ENCODE measurements at places on chromosomes 7 and 10.

DNA sequence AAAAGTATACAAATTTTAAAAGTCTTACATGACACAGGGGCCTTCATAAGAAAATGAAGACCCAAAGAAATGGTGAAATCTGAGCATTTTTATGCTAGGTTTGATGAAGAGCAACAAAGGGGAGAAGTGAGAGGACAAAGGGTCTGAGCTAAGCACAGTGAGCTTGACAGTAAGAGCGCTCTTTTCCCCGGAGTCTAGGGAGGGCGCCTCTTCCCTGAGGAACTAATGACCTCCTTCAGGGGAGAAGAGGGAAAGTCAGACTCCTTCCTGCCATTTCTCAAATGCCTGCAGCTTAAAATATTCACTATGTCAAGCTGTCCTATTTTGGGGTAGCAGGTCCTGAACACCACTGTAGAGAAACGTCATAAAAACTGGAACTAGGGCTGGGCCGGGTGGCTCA is 18.1 kb upstream of the PAXIP1 start:
- no peak for DNase-seq

GRCh38 chr10:79298403-79299244 is 48.6 kb upstream of the PPIF start:
- peak; percentile 63 for DNase-seq

GRCh38 chr7:123727071-123727837 is 21.5 kb downstream of the WASL start:
- DNase-seq, result no peak

GRCh38 chr10:5965266-5965665 is 12.1 kb downstream of the IL15RA start:
- DNase-seq, result no peak

GRCh38 chr7:44114586-44115310 is 8.6 kb downstream of the POLD2 start:
- no peak for DNase-seq

DNA sequence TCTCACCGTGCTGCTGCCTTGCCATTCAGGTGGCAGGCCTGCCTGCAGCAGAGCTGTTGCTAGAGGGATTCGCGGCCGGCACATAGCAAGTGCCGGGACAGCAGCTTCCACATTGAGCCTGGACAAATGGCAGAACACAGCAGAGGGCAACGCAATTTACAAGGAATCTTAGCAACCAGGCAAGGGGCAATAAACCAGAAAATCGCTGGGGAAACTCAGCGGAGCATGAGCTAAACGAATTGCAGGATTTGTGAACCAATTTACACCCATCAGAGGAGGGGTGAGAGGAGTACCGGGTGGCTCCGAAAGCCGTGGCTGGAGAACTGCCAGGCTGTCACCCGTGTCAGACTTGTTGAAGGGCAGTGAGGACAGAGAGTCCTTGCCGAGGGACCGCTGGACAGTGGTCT is 58.6 kb upstream of the LOXL4 start:
- no peak for DNase-seq

- DNase-seq, result no peak
Observed at GRCh38 chr10:118827053-118827452, 72.3 kb upstream of the CACUL1 start.

DNA sequence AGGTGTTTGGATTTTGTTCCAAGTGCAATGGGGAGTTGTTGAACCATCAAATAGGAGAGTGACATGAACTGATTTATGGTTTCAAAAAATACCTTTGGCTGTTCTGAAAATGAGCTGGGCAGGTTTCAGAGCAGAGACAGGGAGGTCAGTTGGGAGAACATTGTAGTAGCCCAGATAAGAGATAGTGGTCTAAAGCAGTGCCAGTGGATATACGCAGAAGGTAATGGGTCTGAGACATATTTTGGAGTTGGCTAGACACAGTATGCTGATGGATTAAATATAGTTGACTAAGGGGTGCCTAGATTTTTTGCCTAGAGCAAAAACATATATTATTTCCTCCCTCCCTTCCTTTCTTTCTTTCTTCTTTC is 21.3 kb upstream of the CDK14 start:
- no peak for DNase-seq

DNA sequence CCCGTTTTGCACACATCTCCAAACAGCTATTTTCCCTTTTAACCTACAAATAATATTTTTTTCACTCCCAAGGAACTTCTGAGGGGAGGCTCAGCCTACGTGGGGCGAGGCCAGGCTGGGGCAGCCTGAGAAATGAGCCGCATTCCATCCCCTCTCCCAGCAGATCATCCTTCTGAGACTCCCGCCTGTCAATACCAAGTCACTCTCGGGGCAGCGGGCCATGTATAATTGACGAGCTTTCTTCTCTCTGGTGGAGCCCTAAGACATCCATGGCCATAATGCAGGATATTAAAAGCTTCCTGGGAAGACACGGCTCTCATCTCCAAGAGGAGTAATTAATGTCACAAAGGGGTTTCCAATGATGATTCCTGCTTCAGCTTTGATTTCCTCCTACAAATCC is 37.8 kb upstream of the CHST15 start:
- DNase-seq, result no peak

DNA sequence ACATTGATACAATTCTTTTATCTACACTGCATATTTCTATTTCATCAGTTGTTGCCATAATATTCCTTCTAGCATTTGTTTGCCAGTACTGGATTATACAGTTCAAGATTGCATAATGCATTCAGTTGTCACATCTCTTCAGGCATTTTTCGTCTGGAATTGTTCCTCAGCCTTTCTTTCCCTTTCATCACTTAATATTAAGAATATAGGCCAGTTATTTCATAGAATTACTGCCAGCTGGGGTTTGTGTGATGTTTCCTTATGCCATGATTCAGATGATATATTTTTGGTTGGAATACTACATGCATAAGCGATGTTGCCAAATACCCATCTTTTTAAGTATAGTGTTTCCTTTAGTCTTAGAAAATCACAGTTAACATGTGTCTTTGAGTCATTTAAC is 20.8 kb downstream of the KIFBP start:
- DNase-seq, result no peak

DNA sequence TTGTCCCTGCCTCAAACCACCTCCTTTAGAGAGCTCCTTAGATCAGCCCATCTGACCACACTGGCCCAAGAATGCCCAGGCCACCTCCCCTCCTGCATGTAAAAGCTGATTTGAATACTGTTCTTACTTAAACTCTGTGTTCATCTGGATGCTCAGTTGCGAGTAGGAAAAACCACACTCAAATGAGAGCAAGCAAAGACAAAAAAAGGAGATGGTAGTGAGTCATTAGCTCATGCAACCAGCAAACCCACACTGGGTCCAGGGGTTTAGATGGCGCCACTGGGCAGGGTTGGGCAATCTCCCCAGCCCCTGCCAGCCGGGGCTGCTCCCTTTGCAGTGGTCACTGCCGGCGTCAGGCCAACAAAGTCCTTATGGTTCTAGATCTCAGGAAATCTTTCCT is 32.7 kb downstream of the TSPAN15 start:
- DNase-seq, result no peak

- no peak for DNase-seq
Observed at GRCh38 chr7:55120501-55121198, 101.8 kb downstream of the EGFR start.

- DNase-seq, result no peak
Observed at GRCh38 chr7:127844707-127845331, 186.4 kb downstream of the LRRC4 start.

- no peak for DNase-seq
Observed at GRCh38 chr10:49605216-49605938, 4.7 kb upstream of the SLC18A3 start.

DNA sequence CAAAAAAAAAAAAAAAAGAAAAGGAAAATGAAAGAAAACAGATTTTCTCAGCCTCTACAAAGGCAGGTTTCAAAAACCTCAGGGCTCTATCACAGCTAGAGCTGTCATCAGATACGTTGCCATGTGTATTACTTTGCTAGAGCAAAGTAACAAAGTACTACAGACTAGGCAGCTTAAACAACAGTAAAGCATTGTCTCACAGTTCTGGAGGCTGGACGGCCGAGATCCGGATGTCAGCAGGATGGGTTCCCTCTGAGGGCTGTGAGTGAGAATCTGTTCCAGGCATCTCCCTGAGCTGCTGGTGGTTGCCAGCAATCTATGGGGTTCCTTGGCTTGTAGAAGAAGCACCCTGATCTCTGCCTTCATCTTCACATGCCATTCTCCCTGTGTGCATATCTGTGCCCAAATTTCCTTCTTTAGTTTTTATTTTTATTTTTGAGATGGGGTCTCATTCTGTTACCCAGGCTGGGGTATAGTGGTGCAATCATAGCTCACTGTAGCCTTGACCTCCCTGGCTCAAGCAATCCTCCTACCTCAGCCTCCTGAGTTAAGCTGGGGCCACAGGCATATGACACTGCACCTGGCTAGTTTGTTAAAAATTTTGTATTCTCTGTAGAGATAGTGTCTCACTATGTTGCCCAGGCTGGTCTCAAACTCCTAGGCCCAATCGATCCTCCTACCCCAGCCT is 48.9 kb upstream of the KDM7A start:
- DNase-seq, result no peak

DNA sequence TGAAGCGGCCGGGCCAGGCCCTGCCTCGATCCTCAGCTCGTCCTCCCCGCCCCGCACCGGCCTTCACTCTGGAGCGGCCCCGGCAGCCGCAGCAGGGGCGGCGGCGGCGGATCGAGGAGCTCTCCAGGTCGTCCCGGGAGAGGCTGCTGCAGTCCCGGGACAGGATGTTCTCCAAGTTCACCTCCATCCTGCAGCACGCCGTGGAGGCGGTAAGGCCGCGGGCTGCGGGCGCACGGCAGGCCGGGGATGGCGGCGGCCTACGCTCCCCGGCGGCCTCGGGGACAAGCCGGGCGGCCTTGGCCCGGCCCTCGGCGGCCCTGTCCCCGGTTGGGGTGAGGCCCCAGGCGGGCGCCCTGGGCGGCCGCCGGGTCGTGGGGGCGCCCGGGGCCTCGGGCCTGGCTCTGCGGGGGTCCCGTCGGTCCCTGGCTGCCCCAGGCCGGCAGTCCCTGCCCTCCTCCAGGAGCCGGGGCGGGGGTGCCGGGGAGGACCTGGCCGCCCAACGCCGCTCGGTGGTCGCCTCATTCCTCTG is 399 bp downstream of the FHIP2A start:
- no peak for DNase-seq

DNA sequence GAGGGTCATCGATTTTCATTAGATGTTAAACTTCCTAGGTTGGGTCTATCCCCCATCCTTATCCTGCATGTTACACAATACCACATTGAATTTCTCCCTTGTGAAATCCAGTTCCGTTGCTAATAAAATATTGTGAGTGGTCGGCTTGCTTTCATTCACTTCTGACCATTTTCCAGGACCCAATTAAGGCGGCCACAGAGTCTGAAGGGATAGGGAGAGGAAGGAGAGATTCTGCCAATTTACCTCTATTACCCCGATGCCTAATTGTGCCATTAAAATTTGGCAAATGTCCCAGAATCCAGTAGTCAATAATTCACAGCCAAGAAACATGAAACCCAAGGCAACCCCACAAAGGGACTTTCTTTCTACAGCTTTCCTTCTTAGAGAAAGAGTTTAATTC is 129.9 kb downstream of the IPMK start:
- no peak for DNase-seq

GRCh38 chr10:68196701-68197100 is 35.2 kb downstream of the ATOH7 start:
- DNase-seq, result no peak

DNA sequence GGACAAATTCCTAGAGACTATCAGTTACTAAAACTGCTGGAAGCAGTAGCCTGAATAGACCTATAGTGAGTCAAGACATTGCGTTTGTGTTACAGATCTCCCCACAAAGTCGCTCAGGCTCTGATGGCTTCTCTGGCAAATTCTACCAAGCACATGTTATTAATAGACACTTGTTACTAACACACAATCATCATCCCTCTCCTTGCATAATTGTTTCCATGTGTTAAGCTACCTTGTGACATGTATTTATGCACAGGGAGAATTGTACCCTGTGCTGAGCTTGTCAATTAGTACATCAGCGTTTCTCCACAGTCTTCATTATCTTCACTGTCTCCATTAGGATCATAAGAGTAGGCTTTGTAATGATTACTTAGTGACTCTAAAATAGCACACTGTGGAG is 31.2 kb downstream of the DYNC2I1 start:
- DNase-seq, result no peak

- no peak for DNase-seq
Observed at GRCh38 chr7:118420888-118421287, 196.4 kb downstream of the ANKRD7 start.

GRCh38 chr7:98135984-98136383 is 29.3 kb downstream of the LMTK2 start:
- no peak for DNase-seq

- no peak for DNase-seq
Observed at GRCh38 chr7:1777122-1777521, 107.0 kb downstream of the ELFN1 start.

DNA sequence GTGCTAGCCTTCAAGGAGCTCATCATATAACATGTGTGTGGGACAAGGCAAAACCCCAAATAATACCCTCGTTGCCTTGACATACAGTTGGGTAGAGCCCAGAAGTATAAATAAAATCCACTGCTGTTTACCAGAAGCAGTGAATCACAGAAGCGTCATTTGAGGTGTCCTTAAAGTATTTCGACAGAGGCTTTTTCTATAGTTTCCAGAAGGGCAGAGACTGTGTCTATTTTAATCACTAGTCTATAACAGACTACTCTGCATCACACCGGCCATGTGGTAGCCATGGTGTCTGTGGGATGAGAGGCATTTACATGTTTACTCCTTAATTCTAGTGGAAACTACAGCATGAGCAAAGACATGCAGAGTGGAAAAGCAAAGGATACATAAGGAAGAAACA is 131.3 kb downstream of the CTTNBP2 start:
- no peak for DNase-seq

GRCh38 chr10:22280078-22280477 is 36.1 kb upstream of the COMMD3 start:
- DNase-seq, result no peak

DNA sequence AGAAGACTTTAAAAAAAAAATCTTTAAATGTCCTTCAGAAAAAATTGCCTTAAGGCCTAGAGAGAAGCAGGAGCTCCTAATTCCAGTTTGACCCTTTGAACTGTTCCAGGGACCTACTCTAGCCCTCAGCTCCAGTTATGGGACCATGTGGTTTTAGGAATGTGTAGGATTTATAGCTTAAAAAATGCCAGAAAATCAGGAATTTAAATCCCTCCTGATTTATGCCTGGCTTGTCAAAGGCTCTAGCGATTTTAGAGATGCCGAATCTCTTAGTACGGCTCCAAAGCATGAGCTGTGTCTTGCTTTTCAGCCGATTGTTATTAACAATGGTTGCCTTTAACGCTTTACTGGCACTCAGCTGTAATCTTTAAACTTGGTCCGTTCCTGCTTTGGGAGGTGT is 130.6 kb upstream of the NPVF start:
- DNase-seq, result no peak

DNA sequence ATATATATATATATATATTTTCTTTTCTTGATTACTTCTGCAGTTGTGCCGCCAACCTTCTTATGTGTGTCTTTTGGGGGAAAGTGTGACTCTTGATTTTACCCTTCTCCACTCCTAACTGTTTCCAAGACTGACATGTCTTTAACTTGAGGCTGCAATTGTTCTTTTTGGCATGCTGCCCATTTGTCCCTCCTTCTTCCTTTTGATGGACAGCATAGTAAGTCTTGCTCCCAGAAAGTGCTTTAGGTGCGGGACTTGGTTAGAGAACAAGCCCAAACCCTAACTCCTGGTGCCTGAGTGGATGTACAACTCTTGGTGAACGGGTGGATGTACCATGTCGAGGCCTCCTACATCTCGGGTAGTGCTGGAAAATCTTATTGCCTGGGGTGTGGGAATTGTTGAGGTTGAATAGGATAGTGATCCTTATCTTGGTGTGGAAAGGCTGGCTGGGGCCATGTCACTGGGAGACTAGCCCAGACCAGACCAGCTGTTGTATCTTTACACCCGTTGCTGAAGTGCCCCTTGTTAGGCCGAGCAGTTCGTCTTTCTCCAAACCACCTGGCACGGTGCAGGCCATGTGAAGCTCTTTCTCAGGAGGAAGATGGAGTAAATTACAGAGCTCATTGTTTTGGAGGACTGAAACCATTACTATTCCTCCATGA is 16.3 kb downstream of the TCF7L2 start:
- no peak for DNase-seq
